Upper lobe of left lung (tissue), 6 donors: ENCODE measurements at places on chromosomes 5 and 9.
A peak's percentile ranks its signal among the peaks of the same experiment; 100 is the strongest.

DNA sequence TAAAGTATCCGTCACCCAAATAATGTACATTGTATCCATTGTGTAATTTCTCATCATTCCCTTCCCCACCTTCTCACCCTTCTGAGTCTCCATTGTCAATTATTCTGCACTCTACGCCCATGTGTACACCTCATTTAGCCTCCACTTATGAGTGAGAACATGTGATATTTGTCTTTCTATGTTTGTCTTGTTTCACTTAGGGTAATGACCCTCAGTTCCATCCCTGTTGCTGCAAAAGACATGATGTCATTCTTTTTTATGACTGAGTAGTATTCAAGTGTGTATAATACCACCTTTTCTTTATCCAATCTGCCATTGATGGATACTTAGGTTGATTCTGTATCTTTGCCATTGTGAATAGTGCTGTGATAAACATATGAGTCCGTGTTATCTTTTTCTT lies 4.9 kb upstream of the SPATA31C2 start:
- H3K36me3 ChIP-seq = no peaks in the 10 kb centered on the region
- H3K27me3 ChIP-seq = no peaks in the 10 kb centered on the region
- H3K4me3 ChIP-seq = no peak overlapping the region
- no peak overlapping the region for H3K27ac ChIP-seq

DNA sequence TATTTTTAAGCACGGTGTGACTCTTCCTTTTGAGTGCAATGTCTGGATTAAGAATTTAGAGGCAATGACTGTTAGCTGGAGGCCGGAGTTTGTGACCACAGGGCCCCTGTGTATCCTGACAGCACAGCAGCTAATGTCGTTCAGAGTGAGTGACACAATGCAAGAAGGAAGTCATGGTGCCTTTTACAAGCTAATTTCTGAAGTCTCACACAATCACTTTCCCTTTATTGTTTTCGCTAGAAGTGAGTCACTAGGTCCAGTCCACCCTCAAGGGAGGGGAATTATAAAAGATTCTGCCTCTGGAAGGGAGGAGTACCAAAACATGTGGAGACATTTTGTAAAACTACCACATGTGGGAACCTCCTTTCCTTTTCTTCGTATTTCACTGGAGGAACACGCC lies 185.5 kb upstream of the FGF10 start:
- no peak overlapping the region for H3K4me3 ChIP-seq
- H3K36me3 ChIP-seq = no peaks in the 10 kb centered on the region
- H3K27me3 ChIP-seq = no peaks in the 10 kb centered on the region
- H3K4me1 ChIP-seq = no peaks in the 10 kb centered on the region
- no peak overlapping the region for H3K27ac ChIP-seq
- DNase-seq = no peak

GRCh38 chr5:140725799-140726471 lies 25.7 kb downstream of the ZMAT2 start:
- H3K4me1 ChIP-seq = no peaks in the 10 kb centered on the region
- no peaks in the 10 kb centered on the region for H3K27me3 ChIP-seq
- no peak for DNase-seq
- H3K4me3 ChIP-seq = no peak overlapping the region

DNA sequence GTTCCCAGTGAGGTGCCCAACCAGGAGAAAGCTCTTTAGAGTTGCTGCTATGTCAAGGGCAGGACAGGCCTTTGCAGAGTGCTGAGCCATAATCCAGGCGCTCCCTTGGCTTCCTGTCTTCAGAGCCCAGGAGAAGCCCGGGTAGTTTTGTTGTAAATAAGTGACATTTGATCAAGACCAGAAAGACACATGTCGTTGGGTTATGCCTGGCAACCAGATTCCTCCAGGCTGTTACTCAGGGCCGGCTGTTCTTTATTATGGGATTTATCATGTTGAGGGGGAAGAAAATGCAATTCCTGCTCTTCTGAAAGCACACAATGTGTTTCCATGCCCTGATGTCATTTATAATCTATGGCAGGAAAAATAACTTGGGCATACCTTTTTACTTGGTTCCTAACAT lies 39.3 kb upstream of the SEMA4D start:
- H3K27ac ChIP-seq = peak overlapping the region; percentile 72
- peaks cover 3% of the 10 kb centered on the region for H3K4me1 ChIP-seq
- no peaks in the 10 kb centered on the region for H3K27me3 ChIP-seq
- no peak overlapping the region for H3K4me3 ChIP-seq

- H3K4me1 ChIP-seq = peaks cover 26% of the 10 kb centered on the region
- no peak overlapping the region for H3K4me3 ChIP-seq
- H3K36me3 ChIP-seq = no peaks in the 10 kb centered on the region
- peak overlapping the region; percentile 65 for H3K27ac ChIP-seq
- DNase-seq = no peak
These were observed 226.3 kb downstream of the AOPEP start for GRCh38 chr9:94952565-94953373.

DNA sequence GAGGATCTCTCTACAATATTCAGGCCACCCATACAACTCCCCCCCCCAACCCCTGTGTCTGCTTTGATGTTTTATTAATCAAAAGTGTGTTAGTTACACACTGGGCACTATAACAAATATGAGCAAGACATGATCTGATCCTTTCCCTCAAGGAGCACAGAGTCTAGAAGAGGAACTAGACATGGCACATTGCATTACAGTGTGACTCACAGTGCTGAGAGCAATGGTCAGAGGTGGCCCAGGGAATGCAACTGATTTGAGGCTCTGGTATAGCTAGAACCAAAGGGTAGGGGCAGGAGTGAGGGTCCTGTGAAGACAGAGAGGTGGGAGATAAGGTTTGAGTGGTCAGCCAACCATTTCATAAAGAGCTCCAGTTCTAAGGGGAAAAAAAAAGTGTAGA lies 539.2 kb downstream of the ACTL7B start:
- no peak overlapping the region for H3K4me3 ChIP-seq
- H3K27ac ChIP-seq = no peak overlapping the region
- H3K4me1 ChIP-seq = no peaks in the 10 kb centered on the region
- no peak for DNase-seq
- no peaks in the 10 kb centered on the region for H3K27me3 ChIP-seq
- no peaks in the 10 kb centered on the region for H3K36me3 ChIP-seq

- DNase-seq = no peak
- H3K4me1 ChIP-seq = no peaks in the 10 kb centered on the region
- H3K27ac ChIP-seq = no peak overlapping the region
- no peaks in the 10 kb centered on the region for H3K27me3 ChIP-seq
- no peaks in the 10 kb centered on the region for H3K36me3 ChIP-seq
These were observed 136.7 kb downstream of the NUDT12 start for GRCh38 chr5:103425686-103426454.

GRCh38 chr5:71977311-71977710 lies 130.0 kb upstream of the MAP1B start:
- H3K27ac ChIP-seq = no peak overlapping the region
- no peak for DNase-seq
- no peaks in the 10 kb centered on the region for H3K4me1 ChIP-seq
- H3K4me3 ChIP-seq = no peak overlapping the region
- H3K36me3 ChIP-seq = no peaks in the 10 kb centered on the region
- no peaks in the 10 kb centered on the region for H3K27me3 ChIP-seq

- no peaks in the 10 kb centered on the region for H3K36me3 ChIP-seq
- no peaks in the 10 kb centered on the region for H3K27me3 ChIP-seq
- H3K4me1 ChIP-seq = peaks cover 41% of the 10 kb centered on the region
- DNase-seq = no peak
- no peak overlapping the region for H3K4me3 ChIP-seq
- no peak overlapping the region for H3K27ac ChIP-seq
These were observed 16.9 kb downstream of the ADAM19 start for GRCh38 chr5:157558681-157559080.

- H3K27me3 ChIP-seq = no peaks in the 10 kb centered on the region
- H3K4me1 ChIP-seq = peaks cover 7% of the 10 kb centered on the region
- DNase-seq = no peak
- H3K27ac ChIP-seq = no peak overlapping the region
- H3K4me3 ChIP-seq = no peak overlapping the region
- H3K36me3 ChIP-seq = no peaks in the 10 kb centered on the region
These were observed 41.5 kb downstream of the CXXC5 start for GRCh38 chr5:139689631-139690063.

GRCh38 chr9:35179347-35180280 lies 17.8 kb downstream of the UNC13B start:
- no peaks in the 10 kb centered on the region for H3K27me3 ChIP-seq
- H3K36me3 ChIP-seq = no peaks in the 10 kb centered on the region
- no peak overlapping the region for H3K4me3 ChIP-seq
- no peak overlapping the region for H3K27ac ChIP-seq
- no peak for DNase-seq

GRCh38 chr5:110371725-110372041 lies 354.8 kb downstream of the TMEM232 start:
- H3K4me1 ChIP-seq = no peaks in the 10 kb centered on the region
- no peak for DNase-seq
- H3K4me3 ChIP-seq = no peak overlapping the region
- no peaks in the 10 kb centered on the region for H3K27me3 ChIP-seq
- no peak overlapping the region for H3K27ac ChIP-seq
- H3K36me3 ChIP-seq = no peaks in the 10 kb centered on the region

GRCh38 chr9:107269254-107269653 lies 13.8 kb upstream of the RAD23B start:
- H3K36me3 ChIP-seq = no peaks in the 10 kb centered on the region
- H3K27ac ChIP-seq = no peak overlapping the region
- DNase-seq = no peak
- no peaks in the 10 kb centered on the region for H3K27me3 ChIP-seq
- H3K4me1 ChIP-seq = no peaks in the 10 kb centered on the region

- no peak overlapping the region for H3K27ac ChIP-seq
- peak; percentile 42 for DNase-seq
- no peaks in the 10 kb centered on the region for H3K4me1 ChIP-seq
- no peaks in the 10 kb centered on the region for H3K27me3 ChIP-seq
These were observed 56.9 kb downstream of the NPR3 start for GRCh38 chr5:32767948-32768467.

GRCh38 chr5:123937230-123937629 lies 425.3 kb downstream of the CSNK1G3 start:
- no peak overlapping the region for H3K4me3 ChIP-seq
- H3K27me3 ChIP-seq = no peaks in the 10 kb centered on the region
- no peak overlapping the region for H3K27ac ChIP-seq
- no peak for DNase-seq
- no peaks in the 10 kb centered on the region for H3K36me3 ChIP-seq

DNA sequence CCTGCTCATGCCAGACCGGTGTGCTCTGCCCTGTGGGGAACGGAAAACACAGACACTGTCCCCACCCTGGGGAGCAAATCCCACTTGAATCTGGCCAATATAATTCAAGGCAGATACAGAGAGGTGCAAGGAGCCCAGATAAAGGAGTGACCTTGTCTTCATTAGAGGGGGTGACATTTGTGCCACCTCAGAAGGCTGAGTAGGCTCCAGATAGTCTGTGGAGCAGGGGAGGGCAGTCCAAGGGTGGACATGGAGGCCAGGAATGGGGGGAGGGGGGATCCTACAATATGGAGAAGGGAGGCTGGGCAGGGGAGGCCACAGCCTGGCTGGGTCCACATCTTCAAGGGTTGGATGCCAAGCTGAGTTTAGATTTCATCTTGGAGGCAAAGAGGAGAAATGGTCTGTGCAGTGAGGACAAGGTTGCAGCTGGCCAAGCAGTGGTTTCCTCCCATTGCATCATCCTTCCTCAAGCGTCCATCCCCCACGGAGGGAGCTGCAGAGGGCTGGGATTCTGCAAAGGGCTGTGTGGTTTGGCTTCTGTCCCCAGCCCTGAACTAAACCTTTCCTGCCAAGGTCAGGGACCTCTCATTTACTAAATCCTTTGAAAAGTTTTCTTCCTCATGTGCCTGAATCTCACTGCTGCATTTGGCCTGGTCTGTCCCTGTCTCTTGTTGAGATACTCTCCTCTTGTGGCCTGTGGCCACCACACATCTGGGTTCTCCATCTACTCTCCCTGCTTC lies 60.1 kb downstream of the GALNT12 start:
- no peak overlapping the region for H3K27ac ChIP-seq
- no peak for DNase-seq
- no peaks in the 10 kb centered on the region for H3K27me3 ChIP-seq
- no peak overlapping the region for H3K4me3 ChIP-seq
- H3K36me3 ChIP-seq = no peaks in the 10 kb centered on the region

DNA sequence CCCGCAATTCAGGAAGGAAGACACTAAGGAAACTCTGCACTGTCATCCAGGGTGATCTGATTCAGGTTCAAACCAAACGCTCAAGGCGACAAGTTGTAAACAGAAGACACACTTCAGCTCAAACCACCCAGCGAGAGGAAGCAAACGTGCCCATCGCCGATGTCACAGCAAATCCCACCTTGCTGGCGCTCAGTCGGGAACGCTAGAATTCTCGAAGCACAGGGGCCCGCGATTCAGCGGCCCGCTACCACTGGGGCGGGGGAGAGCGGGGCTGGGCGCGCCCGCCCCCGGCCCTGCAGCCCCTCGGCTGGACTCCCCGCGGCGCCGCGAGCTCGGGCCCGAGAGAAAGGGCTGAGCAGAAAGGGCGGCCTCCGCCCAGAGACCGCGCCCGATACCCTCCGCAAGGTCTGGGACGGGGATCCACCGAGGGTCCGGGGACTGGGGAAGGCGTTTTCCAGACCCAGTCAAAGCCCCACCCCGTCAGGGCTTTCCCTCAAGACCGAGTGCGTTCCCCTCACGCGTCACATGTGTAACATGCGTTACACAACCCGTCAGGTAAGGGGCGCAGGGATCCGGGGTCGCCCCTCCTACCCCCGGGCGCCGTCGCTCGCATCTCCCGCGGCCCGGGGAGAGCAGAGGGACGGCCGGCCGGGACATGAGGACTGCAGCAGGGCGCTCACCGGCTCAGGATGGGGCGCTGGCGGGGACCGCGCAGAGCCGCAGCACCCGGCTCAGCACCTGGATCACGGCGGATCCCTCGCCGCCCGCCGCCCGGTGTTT lies 469 bp downstream of the AGTPBP1 start:
- H3K36me3 ChIP-seq = no peaks in the 10 kb centered on the region
- no peaks in the 10 kb centered on the region for H3K27me3 ChIP-seq
- H3K27ac ChIP-seq = peak overlapping the region; percentile 93
- peak; percentile 58 for DNase-seq

DNA sequence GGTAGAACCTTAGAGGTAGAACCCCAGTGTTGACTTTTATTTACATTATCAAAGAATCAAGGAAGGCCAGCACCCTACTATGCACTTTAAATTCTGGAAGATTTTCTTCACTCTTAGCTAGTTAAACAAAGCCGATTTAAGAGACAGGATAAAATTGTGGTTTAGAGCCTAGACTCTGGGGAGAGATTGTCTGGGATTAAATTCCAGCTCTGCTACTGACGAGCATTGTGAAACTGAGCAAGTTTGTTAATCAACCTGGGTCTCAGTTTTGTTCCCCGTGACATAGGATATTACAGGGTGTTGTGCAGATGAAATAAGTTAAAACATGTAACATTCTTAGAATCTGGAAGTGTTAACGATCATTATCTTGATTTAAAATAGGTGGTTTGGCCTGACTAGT lies 83.5 kb downstream of the FEM1C start:
- no peak overlapping the region for H3K27ac ChIP-seq
- H3K4me3 ChIP-seq = no peak overlapping the region
- H3K36me3 ChIP-seq = no peaks in the 10 kb centered on the region
- DNase-seq = no peak
- H3K27me3 ChIP-seq = no peaks in the 10 kb centered on the region

GRCh38 chr9:5617749-5618148 lies 11.2 kb upstream of the RIC1 start:
- no peak overlapping the region for H3K27ac ChIP-seq
- H3K4me1 ChIP-seq = peaks cover 18% of the 10 kb centered on the region
- H3K36me3 ChIP-seq = no peaks in the 10 kb centered on the region
- H3K27me3 ChIP-seq = no peaks in the 10 kb centered on the region
